ENCODE measurements at places on chromosomes 6 and 20. TPM values are rescaled to one million over a fixed set of nuclear protein-coding genes. Genes with fewer than 3 reads are reported as not detected.

DNA sequence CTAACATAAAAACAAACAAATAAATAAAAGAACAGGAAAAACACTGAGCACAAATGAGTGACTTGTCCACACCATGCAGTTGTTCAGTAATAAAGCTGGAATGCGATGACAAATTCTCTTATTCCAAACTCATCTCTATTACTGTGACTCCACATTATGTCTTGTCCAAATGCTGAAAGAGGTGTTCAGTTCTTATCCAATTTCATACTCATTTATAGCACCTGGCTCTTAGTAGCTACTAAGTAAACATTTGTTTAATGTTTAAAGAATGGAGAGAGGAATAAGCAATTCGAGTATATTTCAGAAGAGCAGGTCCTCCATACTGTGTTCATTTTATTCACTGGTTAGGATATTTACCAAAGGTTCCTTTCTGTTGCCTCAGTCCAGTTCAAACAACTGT is 439.0 kb upstream of the JAG1 start:
- no peak for DNase-seq

The CLDN20 gene
- total RNA-seq = not detected

The EBF4 gene
- total RNA-seq = not detected

GRCh38 chr20:61056627-61057442 is 195.2 kb upstream of the CDH4 start:
- no peak for DNase-seq

- no peak for DNase-seq
Measured at GRCh38 chr20:52984451-52984810, 12.3 kb downstream of the TSHZ2 start.

The GSTA2 gene
- not detected for total RNA-seq

The SDC4 gene
- 214 TPM for total RNA-seq

The FAM110A gene
- 4.6 TPM for total RNA-seq

- no peak for DNase-seq
Measured at GRCh38 chr20:51492167-51493092, 50.1 kb downstream of the NFATC2 start.

GRCh38 chr6:146870760-146871159 is 272.0 kb downstream of the ADGB start:
- DNase-seq = no peak
